ENCODE measurements at places on chromosomes 5 and 9. TPM values are rescaled to one million over a fixed set of nuclear protein-coding genes. Genes with fewer than 3 reads are reported as not detected.

The TAL2 gene
- not detected for total RNA-seq

The SHC3 gene
- total RNA-seq, result 1.7 TPM

The FBXL17 gene
- 6.9 TPM for total RNA-seq

The PHF24 gene
- not detected for total RNA-seq

The TEX48 gene
- total RNA-seq, result not detected

The TRIM7 gene
- 16.1 TPM for total RNA-seq

The CAPSL gene
- not detected for total RNA-seq

The INIP gene
- 18.6 TPM for total RNA-seq

The PSAT1 gene
- total RNA-seq, result 46.7 TPM

The SLC45A2 gene
- total RNA-seq, result 2.0 TPM
